ENCODE measurements at places on chromosomes 4 and X.
A peak's percentile ranks its signal among the peaks of the same experiment; 100 is the strongest.

DNA sequence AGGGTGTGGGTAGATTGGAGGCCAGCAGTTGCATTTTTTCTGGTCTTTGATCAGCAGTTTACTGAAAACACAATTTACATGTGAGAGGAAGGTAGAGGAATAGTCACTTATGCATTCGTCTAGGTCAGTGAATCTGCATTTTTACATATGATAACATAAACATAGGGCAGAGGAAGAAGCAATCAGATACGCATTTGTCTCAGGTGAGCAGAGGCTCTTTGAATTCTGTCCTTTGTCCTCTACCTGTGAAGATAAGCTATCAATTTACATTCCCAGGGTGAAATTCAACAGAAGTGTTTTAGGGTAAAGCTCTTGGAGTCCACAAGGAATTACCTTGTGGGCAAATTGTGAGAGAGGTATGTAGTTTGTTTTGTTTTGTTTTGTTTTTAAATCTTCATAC, 306.5 kb downstream of the MAGEB5 start:
- DNase-seq = no peak

DNA sequence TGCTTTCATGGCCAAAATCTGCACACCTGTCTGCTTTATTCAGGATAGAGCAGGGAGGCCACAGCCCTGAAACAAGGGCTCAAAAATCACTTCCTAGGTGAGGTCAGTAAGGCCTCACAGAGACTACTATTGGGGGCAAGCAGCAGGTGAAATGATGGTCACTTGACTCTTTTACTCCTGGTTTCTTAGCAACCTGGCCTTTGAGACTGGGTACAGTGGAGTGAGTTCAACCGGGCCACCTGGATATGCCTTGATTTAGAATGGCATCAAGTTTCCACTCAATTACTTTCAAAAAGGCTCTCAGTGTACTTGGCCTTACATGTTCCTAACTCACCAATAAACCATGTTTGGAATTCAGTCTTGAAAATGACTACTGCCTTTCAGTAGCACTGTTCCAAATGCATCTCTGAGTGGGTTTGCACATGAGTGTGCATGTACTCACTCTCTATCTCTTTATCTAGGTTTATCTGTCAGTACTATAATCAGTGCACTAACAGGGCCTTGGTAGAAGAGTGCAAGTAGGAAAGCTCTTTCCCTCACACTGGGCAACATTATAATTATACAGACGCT, 388.2 kb downstream of the OPHN1 start:
- no peak for DNase-seq

GRCh38 chr4:171594293-171594692, 218.9 kb upstream of the GALNTL6 start:
- no peak for DNase-seq

DNA sequence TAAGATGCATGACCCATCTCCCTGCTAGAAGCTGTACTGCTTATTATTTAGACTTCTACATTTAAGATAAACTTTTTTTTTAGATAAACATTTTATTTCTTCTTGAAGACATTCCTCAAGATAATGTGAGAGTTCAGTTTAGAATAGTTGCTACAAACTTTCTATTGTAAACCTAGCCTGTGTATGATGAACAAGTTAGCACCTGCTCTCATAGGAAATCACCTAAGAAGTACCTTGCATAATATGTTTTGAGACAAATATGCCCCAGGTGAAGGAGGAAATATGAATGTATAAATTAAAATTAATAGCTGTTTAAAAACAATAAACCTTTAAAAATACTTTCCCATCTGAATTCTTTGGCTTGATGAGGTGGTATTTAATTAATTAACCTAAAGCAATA, 35.6 kb downstream of the RASGEF1B start:
- no peak for DNase-seq

- no peak for DNase-seq
Measured at GRCh38 chr4:92520563-92520962, 216.8 kb downstream of the GRID2 start.

DNA sequence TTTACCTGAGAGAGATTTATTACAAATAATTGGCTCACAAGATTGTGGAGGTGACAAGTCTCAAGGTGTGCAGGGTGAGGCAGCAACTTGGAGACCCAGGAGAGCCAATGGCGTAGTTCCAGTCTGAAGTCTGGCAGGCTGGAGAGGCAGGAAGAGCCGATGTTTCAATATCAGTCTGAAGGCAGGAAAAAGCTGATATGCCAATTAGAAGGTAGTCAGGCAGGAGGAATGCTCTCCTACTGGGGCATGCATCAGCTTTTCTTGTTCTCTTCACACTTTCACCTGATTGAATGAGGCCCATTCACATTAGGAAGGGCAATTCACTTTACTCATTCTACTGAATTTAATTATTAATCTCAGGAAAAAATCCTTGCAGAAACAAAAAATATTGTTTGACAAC, 1351.7 kb upstream of the ADGRL3 start:
- no peak for DNase-seq

GRCh38 chr4:3316146-3316545, 23.3 kb downstream of the RGS12 start:
- no peak for DNase-seq

DNA sequence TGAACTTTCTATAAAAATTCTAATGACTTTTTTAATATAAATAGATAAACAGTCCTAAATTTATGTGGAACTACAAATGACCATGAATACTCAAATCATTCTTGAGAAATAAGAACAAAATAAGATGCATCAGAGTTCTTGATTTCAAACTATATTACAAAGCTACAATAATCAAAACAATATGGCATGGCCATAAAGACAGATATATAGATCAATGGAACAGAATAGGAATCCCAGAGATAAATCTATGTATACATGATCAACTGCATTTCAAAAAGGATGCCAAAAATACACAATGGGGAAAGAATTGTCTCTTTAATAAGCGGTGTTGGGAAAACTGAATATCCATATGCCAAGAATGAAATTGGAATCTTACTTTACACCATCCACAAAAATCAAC, 98.4 kb upstream of the IL15 start:
- DNase-seq = no peak

DNA sequence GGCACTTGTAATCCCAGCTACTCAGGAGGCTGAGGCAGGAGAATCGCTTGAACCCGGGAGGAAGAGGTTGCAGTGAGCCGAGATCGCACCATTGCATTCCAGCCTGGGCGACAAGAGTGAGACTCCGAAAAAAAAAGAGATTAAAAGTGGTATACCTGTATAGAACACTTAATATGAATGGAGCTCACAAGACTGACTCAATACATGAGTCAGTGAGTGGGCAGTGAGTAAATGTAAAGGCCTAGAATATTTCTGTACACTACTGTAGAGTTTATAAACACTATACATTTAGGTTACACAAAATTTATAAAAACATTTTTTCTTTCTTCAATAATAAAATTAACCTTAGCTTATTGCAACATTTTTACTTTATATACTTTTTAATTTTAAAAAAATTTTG, 93.8 kb downstream of the CENPC start:
- DNase-seq = no peak

DNA sequence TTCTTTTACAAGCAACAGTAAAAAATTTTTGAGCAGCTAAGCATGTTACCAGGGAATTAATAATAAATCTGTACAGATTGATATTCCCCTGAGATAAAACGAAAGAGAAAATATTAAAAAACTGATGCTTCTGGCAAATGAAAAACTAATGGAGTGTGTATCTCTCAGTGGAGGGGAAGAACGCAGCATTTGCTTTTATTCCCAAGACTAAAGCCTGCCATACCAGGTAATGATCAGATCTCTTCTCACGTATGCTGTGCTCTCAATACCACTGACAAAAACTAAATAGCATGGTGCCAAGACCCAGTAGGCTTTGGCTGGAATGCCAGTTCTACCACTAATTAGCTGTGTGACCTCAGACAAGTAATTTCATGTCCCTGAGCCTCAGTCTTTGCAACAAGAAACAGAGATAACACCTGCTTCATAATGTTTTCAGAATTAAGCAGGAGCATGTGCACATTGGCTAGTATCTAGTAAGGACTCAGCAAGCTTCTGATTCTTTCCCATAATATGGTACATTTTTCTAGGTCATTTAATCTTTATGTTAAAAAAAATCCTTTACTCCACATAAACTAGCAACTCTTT, 179.6 kb downstream of the CENPC start:
- no peak for DNase-seq

DNA sequence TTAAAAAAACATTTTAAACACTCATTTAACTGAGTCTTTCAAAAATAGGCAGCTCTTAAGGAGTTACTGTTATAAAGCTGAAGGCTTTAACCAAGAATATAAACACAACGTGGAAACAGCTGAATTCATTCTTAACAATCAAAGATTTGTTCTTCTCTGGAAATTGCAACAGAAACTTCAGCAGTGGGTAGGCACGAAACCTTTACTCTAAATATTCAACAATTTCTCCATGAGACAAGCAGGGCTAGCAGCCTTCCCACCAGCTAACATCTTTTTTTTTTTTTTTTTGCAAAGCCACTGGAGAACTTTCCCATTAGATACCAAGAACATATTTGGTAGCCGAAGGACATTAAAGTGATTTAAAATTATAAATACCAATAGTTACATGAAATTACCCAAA, 78.2 kb upstream of the PRSS48 start:
- peak; percentile 57 for DNase-seq

DNA sequence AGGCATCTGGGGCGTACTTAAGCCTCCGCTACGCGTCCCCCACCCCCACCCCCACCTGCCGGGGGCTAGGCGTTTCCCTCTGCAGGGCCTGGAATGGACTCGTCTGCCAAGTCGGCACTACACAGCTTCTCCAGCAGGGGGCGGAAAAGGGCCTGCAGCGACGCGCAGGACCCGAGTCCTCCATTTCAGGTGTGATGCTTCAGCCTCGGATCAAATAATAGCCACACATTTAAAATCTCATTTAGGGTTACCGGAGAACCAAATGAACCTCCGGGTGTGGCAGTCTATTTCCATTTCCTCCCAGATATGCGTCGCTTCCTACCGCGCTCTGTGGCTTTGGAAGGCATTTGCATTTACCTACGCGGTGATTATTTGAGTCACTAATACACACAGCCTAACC, 2.9 kb downstream of the PAK3 start:
- DNase-seq = peak; percentile 10

DNA sequence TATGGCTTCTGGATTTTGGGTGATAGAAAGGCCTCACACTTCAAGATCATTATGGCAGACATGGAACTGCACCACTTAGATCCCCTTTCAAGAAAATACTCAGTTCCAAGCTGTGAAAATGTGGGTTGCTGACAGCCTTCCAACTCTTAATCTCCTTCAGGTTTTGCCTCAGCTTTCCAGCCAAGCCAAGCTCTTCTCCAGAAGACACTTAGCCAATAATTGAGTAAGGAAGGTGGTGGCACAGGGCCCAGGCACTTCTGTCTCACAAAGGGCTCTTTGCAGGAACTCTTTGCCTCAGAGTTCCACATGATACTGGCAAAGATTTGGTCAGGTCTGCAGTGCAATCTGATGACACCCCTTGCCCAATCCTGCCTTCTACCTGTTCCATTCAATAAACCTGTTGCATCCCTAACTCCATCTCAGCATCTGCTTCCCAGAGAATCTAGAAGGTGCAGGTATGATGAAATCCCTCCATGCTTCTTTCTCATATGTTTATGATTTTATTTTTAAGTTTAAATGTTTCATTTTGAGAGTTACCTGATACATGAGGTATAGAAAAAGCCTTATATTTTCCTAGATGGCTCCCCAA, 30.6 kb downstream of the ANXA5 start:
- no peak for DNase-seq

GRCh38 chr4:19399001-19399400, 852.7 kb upstream of the SLIT2 start:
- DNase-seq = peak; percentile 22

DNA sequence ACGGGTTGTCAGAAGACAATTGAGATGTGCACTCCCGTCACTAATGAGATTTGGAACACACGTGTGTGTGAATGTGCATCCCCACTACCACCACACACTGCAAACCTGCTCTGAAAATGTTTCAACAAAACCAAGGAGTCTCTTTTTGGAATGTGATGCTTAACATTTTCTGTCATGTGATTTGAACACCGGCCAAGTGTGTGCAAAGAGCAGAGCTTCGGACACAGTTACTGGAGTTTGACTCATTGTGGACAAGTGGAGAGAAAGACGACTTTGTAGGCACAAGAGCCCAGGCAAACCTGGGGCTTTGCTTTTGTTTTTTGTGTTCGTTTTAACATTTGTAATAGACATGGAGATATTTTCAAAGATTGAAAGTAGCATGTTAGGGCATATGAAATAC, 49.2 kb downstream of the CCKAR start:
- DNase-seq = peak; percentile 47

GRCh38 chr4:123777373-123777772, 380.8 kb downstream of the SPRY1 start:
- peak; percentile 56 for DNase-seq

- peak; percentile 80 for DNase-seq
Measured at GRCh38 chrX:150362599-150363481, at the start of gene MAMLD1. TSS of gene MAMLD1 (plus strand) at chrX:150363317. CDS start at chrX:150445517, 82,200 bp downstream.

- DNase-seq = peak; percentile 31
Measured at GRCh38 chrX:123878252-123878721, 18.4 kb downstream of the XIAP start.

- no peak for DNase-seq
Measured at GRCh38 chr4:183035726-183036415, 63.2 kb upstream of the WWC2 start.

GRCh38 chr4:155005395-155006090, 202.9 kb upstream of the NPY2R start:
- peak; percentile 76 for DNase-seq

DNA sequence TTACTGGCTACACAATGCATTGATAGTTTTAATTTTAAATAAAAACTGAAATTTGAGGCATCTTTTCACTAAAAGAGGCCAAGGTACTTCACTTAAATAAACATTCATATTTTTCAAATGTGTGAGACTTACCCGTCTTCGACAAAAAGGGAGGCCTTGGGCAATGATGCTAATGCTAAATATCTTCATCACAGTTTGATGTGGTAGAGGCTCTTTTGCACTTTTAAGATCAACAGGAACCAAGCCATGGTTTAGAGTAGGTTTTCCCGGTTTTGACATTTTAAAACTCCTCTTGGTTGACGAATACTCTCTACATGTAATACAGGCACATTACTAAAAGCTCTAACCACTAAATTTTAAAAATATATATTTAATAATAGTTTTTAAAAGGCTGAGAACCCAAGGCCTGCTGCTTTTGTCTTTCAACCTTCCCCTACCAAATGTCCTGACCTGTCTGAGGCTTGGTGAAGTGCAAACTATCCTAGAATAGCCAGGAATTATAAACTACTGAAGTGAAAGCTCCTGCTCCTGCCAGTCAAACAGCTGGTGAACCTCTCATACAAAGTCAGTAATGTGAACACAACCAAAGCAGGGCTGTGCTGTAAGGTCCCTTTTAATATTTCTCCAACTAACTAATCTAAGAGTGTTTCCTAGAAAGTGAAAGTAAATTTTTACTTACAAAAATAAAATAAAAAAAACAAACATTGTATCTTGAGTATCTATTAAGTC, 153.7 kb downstream of the FBXW7 start:
- peak; percentile 17 for DNase-seq

- no peak for DNase-seq
Measured at GRCh38 chr4:165963621-165964020, 90.6 kb downstream of the TLL1 start.

GRCh38 chr4:19047279-19047880, 1025.8 kb upstream of the LCORL start:
- DNase-seq = no peak

- peak; percentile 31 for DNase-seq
Measured at GRCh38 chr4:55612341-55612740, 20.3 kb upstream of the PDCL2 start.

GRCh38 chr4:138706201-138706600, 309.4 kb upstream of the NOCT start:
- DNase-seq = no peak

- no peak for DNase-seq
Measured at GRCh38 chrX:140507982-140508305, 3.1 kb upstream of the SOX3 start.

Measured in fibroblast of pulmonary artery (primary cell).